ENCODE measurements at places on chromosomes 6 and 20. TPM values are rescaled to one million over a fixed set of nuclear protein-coding genes. Genes with fewer than 3 reads are reported as not detected.
A peak's percentile ranks its signal among the peaks of the same experiment; 100 is the strongest.

GRCh38 chr20:59836767-59837166 is 96.7 kb downstream of the SYCP2 start:
- DNase-seq: no peak
- H3K27ac ChIP-seq: peak overlapping the region; percentile 71
- no peaks in the 10 kb centered on the region for H3K27me3 ChIP-seq
- H3K4me3 ChIP-seq: peak overlapping the region; percentile 59
- no peaks in the 10 kb centered on the region for H3K36me3 ChIP-seq

- peak; percentile 20 for DNase-seq
- peaks cover 8% of the 10 kb centered on the region for H3K36me3 ChIP-seq
- H3K4me3 ChIP-seq: peak overlapping the region; percentile 89
- H3K27me3 ChIP-seq: no peaks in the 10 kb centered on the region
Measured at GRCh38 chr20:36950414-36951197, 902 bp downstream of the SAMHD1 start.

Gene SLC12A5
- total RNA-seq: not detected

GRCh38 chr6:25387911-25388310 is 108.7 kb downstream of the CARMIL1 start:
- peaks cover 16% of the 10 kb centered on the region for H3K4me1 ChIP-seq
- H3K27me3 ChIP-seq: no peaks in the 10 kb centered on the region
- no peak overlapping the region for H3K27ac ChIP-seq
- no peaks in the 10 kb centered on the region for H3K36me3 ChIP-seq
- DNase-seq: no peak

Gene MAS1
- not detected for total RNA-seq

DNA sequence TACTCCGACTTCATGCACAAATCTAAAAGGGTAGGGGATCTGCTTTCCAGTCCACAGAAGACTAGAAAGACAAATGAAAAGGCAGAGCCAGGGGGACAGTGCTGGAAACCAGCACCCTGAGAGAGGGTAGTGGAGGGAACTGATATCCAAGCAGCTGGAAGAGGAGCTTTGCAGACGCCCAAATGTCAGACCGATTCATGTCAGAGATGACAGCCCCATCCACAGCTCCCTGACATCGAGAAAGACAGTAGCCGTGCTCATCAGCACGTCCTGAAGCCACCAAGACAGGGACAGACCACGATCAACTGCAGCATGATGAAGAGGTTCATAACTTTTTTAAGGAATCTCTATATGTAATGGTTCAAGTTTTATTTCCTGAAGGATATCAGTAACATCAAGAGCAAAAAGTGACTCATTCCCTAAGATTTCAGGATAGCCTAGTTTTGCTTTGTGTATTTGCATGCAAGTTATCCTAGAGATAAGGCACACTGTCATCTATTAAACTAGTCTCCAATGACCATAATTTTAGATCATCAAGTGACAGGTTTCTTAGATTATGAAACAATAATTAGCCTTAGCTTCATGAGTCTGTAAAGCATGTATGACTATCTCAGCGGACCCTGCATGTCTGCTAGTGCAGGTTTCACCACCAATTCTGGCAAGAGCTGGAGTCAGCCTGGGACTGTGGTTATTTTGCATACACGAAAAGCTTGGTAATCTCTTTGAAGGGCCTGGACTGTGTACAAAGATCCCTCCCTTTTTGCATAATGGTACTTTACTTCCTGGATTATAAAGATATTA is 43.0 kb downstream of the PRDM1 start:
- H3K27me3 ChIP-seq: peaks cover 25% of the 10 kb centered on the region
- no peak for DNase-seq
- H3K4me3 ChIP-seq: no peak overlapping the region
- no peaks in the 10 kb centered on the region for H3K4me1 ChIP-seq
- H3K36me3 ChIP-seq: no peaks in the 10 kb centered on the region
- no peak overlapping the region for H3K27ac ChIP-seq

Gene GPR63
- 1.0 TPM for total RNA-seq

DNA sequence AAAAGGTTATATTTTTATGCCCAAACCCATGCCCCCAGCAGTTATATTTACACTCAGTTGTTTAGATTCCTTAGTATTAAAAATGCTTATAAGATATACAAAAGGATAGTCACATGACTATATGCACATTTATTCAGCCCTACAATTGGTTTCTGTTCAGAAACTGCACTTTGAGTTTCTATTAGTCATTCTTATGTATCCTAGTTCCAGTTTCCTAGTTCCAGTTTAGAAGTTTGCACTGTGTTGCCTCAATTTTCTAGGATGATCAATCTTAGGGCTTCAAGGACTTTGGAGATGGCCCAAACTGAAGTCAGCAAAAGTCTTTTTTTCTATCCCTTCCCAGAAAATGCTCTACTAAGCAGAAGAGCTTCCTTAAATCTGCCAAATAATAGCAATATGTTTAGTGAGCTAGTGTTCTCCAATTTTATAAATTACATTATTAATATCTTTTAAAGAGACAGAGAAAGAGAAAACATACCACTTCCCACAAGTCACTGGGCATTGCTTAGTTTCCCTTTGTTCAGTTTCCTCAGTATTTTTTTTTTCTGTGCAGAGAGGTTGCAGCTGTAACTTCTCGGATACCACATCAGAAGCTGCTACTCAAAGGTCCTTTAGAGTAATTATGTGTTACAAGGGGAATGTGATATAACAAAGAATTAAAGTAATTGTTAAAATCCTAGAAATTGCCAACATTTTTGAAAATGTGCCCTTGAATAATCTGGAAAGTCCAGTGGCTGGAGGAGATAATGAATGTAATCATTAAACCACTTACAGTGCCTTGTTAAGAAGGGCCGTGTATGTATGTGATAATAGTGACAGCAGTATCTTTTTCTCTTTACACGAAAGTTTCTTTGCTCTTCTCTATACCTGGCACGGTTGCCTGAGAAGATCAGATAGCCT is 138.8 kb downstream of the KHDRBS2 start:
- H3K27me3 ChIP-seq: no peaks in the 10 kb centered on the region
- no peak overlapping the region for H3K27ac ChIP-seq
- H3K4me1 ChIP-seq: no peaks in the 10 kb centered on the region
- no peak for DNase-seq

DNA sequence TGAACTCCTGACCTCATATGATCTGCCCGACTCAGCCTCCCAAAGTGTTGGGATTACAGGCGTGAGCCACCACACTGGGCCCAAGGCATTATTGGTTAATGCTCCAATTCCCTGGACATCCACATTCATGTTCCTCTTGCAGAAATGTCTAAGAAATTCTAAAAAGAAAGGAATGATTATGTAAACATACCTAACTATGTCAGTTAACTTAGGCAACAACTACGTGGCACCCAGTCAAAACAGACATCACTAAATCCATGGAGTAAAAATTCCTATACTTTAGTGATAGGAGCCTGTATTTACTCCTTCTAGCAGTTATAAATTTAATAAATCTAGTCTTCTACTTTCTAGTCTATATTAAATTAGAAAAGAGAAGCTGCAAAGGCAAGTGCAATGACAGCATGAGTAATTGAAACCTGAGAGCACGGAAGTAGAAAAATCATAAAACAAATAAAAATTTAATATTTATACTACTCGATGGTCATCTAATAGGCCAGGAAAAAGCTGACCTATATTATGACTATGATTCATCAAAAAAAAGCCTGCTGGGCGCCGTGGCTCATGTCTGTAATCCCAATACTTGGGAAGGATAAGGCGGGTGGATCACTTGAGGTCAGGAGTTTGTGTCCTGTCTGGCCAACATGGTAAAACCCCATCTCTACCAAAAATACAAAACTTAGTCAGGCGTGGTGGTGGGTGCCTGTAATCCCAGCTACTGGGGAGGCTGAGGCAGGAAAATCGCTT is 4.2 kb downstream of the AHI1 start:
- DNase-seq: no peak
- no peaks in the 10 kb centered on the region for H3K27me3 ChIP-seq
- H3K36me3 ChIP-seq: peaks cover 32% of the 10 kb centered on the region
- H3K4me3 ChIP-seq: no peak overlapping the region
- no peak overlapping the region for H3K27ac ChIP-seq

- no peaks in the 10 kb centered on the region for H3K36me3 ChIP-seq
- no peak overlapping the region for H3K27ac ChIP-seq
- no peak for DNase-seq
- no peaks in the 10 kb centered on the region for H3K27me3 ChIP-seq
- no peaks in the 10 kb centered on the region for H3K4me1 ChIP-seq
Measured at GRCh38 chr6:98724537-98724936, 109.8 kb upstream of the POU3F2 start.

Gene WFDC12
- not detected for total RNA-seq

Gene HUS1B
- not detected for total RNA-seq

DNA sequence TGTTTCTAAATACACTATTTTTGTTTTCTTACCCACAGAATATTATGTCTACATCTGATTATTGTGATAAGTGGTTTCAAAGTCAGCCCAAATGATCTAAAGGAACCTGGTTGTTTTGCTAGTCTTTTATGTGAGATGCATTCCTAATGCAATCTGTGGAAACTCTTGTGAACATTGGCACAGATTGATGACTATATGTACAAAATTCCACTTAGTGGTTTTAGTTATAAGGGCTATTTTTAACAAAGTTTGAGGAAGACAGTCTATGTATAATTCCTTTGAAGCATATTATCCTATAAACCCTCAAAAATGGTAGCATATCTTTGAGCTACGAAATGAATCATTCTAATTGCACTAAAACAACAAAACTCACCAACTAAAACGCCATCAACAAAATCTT is 140.9 kb downstream of the GRIK2 start:
- DNase-seq: no peak
- no peaks in the 10 kb centered on the region for H3K27me3 ChIP-seq
- no peak overlapping the region for H3K4me3 ChIP-seq
- no peaks in the 10 kb centered on the region for H3K36me3 ChIP-seq
- no peaks in the 10 kb centered on the region for H3K4me1 ChIP-seq

DNA sequence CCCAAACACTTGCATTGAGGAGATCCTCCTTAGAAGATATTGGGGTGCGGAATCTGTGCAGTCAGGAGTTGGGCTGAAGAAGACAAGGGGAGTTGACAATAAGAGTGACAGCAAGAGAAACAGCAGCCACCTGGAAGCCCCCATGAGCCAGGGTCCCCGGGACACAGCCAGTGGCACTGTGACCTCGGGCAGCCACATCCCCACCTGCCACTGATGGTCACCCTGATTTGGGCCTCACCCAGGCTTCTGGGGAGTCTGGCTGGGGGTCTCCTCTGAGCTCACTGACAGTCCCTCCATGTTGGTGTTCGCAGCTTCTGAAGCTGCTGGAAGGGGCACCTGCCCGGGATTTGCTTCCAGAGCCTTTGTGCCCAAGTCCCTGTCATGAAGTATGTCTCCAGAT is 123.5 kb downstream of the TTLL2 start:
- no peak for DNase-seq
- no peaks in the 10 kb centered on the region for H3K27me3 ChIP-seq
- no peak overlapping the region for H3K4me3 ChIP-seq
- no peaks in the 10 kb centered on the region for H3K4me1 ChIP-seq

DNA sequence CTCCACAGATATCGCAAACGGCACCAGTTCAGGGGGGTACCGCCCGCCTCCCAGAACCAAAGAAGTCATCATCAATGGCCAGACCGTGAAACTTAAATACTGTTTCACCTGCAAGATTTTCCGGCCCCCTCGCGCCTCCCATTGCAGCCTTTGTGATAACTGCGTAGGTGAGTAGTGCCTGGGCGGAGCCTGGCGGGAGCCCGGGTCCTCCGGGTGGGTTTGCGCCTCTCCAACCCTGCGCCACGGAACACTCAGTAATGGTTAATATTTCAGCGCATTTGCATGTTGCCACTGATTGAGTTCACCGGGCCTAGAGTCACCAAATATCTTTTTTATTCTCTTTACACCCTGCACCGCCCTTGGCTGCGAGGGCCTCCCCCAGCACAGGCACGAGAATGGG is 212.0 kb downstream of the ZDHHC14 start:
- peaks cover 8% of the 10 kb centered on the region for H3K4me1 ChIP-seq
- DNase-seq: no peak
- H3K4me3 ChIP-seq: no peak overlapping the region
- no peak overlapping the region for H3K27ac ChIP-seq
- H3K36me3 ChIP-seq: peaks cover 15% of the 10 kb centered on the region

- no peak for DNase-seq
- H3K4me1 ChIP-seq: peaks cover 17% of the 10 kb centered on the region
- H3K27me3 ChIP-seq: no peaks in the 10 kb centered on the region
- H3K4me3 ChIP-seq: no peak overlapping the region
- no peaks in the 10 kb centered on the region for H3K36me3 ChIP-seq
Measured at GRCh38 chr6:12328701-12329100, 38.5 kb downstream of the EDN1 start.

GRCh38 chr6:106101466-106101865 is 15.3 kb downstream of the PRDM1 start:
- no peak overlapping the region for H3K4me3 ChIP-seq
- no peak for DNase-seq
- H3K36me3 ChIP-seq: peaks cover 14% of the 10 kb centered on the region

Gene AIF1
- total RNA-seq: 15.2 TPM

GRCh38 chr6:167717455-167717854 is 109.3 kb upstream of the AFDN start:
- no peak overlapping the region for H3K27ac ChIP-seq
- no peaks in the 10 kb centered on the region for H3K4me1 ChIP-seq
- H3K36me3 ChIP-seq: no peaks in the 10 kb centered on the region
- no peak overlapping the region for H3K4me3 ChIP-seq

DNA sequence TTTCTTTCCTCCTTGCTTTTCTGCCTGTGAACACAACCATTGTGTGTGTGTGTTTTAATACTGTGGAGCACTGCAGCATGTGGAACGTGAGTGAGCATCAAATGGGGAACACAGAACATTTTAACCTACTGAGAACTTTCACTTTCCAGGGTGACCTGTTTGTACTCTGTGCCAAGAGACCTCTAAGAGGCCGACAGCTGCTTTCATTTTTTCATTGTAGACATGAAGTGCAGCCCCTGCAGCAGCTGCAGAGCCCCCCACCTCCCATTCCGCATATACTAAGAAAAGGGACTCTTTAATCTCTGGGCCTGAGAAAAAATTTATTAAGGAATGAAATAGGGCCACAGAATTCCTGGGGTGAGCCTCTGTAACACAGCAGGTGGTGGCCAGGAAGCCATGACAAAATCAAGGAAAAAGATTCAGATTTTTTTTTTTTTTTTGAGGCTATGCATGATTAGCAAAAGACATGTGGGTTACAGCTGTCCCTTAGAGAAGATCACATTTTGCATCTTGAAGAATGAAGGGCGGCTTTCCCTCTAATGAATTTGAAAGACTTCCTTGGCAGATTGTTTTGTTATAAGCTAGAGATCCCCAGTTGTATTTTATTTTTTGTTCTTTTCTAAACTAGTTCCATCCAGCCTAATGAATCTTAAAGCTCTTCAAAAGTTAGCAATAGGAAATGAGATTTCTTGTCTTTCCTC is 503.4 kb downstream of the CD109 start:
- no peaks in the 10 kb centered on the region for H3K36me3 ChIP-seq
- no peak overlapping the region for H3K27ac ChIP-seq
- no peak overlapping the region for H3K4me3 ChIP-seq
- H3K4me1 ChIP-seq: no peaks in the 10 kb centered on the region
- no peak for DNase-seq

DNA sequence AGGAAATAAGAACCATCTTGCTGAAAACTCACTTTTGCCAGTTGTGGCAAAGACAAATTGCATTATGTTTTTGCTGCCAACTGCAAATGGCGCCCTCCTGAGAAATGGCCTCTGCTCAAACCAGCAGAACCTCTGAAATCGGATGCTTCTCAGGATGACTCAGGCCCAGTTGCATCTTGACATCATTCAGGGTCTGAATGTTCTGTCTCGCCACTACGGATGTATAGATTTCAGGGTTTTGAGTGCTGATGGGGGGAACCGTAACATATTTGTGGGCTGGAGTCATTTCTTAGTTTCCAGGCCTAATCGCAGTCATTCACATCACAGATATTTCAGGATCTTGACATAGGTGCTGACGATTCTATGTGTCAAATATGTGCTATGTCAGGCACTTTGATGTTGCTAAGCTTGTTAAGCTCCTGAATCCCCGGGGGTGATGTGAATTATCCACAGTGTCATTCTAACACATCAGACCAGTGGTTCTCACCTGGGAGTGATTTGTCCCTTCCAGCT is 207.1 kb downstream of the NFATC2 start:
- no peaks in the 10 kb centered on the region for H3K36me3 ChIP-seq
- no peak overlapping the region for H3K27ac ChIP-seq
- no peaks in the 10 kb centered on the region for H3K27me3 ChIP-seq
- no peak overlapping the region for H3K4me3 ChIP-seq
